ENCODE measurements at places on chromosomes 3 and 15. TPM values are rescaled to one million over a fixed set of nuclear protein-coding genes. Genes with fewer than 3 reads are reported as not detected.

The CLDND1 gene
- total RNA-seq: 56.7 TPM

The GCHFR gene
- total RNA-seq: 1.5 TPM

The GCSAM gene
- not detected for total RNA-seq

The GATA2 gene
- total RNA-seq: 2.9 TPM

The CHRFAM7A gene
- 1.9 TPM for total RNA-seq

The DUOX2 gene
- under 0.01 TPM for total RNA-seq

The RTP1 gene
- total RNA-seq: under 0.01 TPM

The GOLGA8G gene
- total RNA-seq: not detected

The IQCH gene
- 1.3 TPM for total RNA-seq

The PAK6 gene
- total RNA-seq: not detected

The TMEM207 gene
- total RNA-seq: not detected

The MKRN2OS gene
- not detected for total RNA-seq

The CPEB1 gene
- 1.7 TPM for total RNA-seq

The TTC21A gene
- total RNA-seq: 2.0 TPM

The CCR9 gene
- not detected for total RNA-seq

The LRRC34 gene
- total RNA-seq: 1.2 TPM

The MEGF11 gene
- total RNA-seq: not detected

The SNX33 gene
- total RNA-seq: 11.1 TPM

The GMPPB gene
- 42.8 TPM for total RNA-seq

The TM4SF18 gene
- total RNA-seq: 0.15 TPM

The GP9 gene
- not detected for total RNA-seq

The CHRM5 gene
- 0.15 TPM for total RNA-seq

The VPS39 gene
- total RNA-seq: 32.3 TPM

The GP5 gene
- total RNA-seq: not detected

The SLC38A3 gene
- not detected for total RNA-seq

The TM4SF1 gene
- 76.5 TPM for total RNA-seq

The GOLGA6B gene
- not detected for total RNA-seq

The ADAMTS7 gene
- 8.9 TPM for total RNA-seq

The UBA3 gene
- total RNA-seq: 79.6 TPM

The SLC28A2 gene
- total RNA-seq: not detected

The FAM3D gene
- total RNA-seq: not detected

The FYCO1 gene
- total RNA-seq: 23.2 TPM

The CYP19A1 gene
- total RNA-seq: 0.30 TPM

The SYNPR gene
- not detected for total RNA-seq

The FBLN2 gene
- 587 TPM for total RNA-seq

The DNAH12 gene
- under 0.01 TPM for total RNA-seq

The KLHL6 gene
- total RNA-seq: not detected

The RTP3 gene
- not detected for total RNA-seq

The GOLGA8T gene
- not detected for total RNA-seq

The KBTBD12 gene
- not detected for total RNA-seq

The EAF2 gene
- 1.8 TPM for total RNA-seq

The SLC41A3 gene
- total RNA-seq: 38.3 TPM

The TMF1 gene
- total RNA-seq: 30.3 TPM

The C3orf22 gene
- total RNA-seq: not detected

The CSPG5 gene
- total RNA-seq: 0.12 TPM

The TICRR gene
- 0.35 TPM for total RNA-seq

The SNURF gene
- 141 TPM for total RNA-seq

Data from smooth muscle cell of the coronary artery (primary cell).